ENCODE measurements at places on chromosomes 2 and 18. TPM values are rescaled to one million over a fixed set of nuclear protein-coding genes. Genes with fewer than 3 reads are reported as not detected.

Gene AMMECR1L
- 7.9 TPM for total RNA-seq

Gene YWHAQ
- 455 TPM for total RNA-seq

Gene CRIM1
- total RNA-seq = 102 TPM

Gene RAB6C
- total RNA-seq = not detected

Gene FAP
- 102 TPM for total RNA-seq

Gene GALR1
- total RNA-seq = not detected

Gene GNLY
- total RNA-seq = not detected

Gene HES6
- 13.1 TPM for total RNA-seq

Gene TNFRSF11A
- total RNA-seq = 0.06 TPM

DNA sequence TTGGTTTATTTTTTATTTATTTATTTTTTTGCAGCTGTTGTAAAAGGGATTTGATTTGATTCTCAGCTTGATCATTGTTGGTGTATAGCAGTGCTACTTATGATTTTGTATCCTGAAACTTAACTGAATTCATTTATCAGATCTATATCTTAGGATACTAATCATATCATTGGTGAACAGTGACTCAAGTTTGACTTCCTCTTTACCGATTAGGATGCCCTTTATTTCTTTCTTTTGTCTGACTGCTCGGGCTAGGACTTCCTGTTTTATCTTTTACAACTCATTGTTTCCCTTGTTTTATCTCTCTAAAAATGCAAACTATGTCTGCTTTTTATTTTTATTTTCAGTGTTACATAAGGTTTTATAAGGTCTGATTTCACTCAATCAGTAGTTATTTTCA, 23.6 kb downstream of the SP100 start:
- DNase-seq = no peak

DNA sequence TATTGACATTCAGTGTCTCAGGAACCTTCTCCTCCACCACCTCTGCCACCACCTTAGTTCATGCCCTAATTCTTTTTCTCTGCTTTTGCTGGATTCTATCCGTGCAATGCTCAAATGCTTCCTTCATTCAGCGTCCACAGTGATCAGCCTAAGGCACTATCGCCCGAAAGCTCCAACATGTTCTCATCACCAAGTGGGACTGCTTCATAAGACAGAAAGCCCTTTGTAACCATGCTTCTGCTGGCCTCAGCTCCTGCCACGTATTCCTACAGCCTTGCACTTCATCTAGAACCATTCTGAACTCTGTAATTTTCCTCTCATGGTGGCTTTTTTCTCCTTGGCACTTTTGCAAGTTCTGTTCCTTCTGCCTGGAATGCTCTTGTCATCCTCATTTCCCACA, 222.9 kb downstream of the HNMT start:
- DNase-seq = no peak

- no peak for DNase-seq
These were observed 43.6 kb upstream of the MAP2 start for GRCh38 chr2:209380293-209380692.

DNA sequence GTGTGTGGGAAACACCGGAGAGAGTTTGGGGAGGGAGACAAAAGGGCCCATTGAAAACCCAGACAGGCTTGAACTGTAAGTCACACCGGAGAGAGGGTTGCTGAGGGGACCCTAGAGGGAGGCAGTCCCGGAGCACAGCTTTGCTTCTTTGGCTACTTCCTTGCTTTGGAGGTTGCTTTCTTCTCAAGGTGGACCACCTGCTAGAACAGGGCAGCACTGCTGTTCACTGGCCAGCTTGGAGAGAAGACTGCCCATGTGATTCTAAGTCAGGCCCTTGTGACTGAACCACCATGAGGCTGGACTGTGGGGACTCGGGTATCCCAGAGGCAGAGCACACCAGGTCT, 4.4 kb downstream of the ACTG2 start:
- DNase-seq = no peak

- no peak for DNase-seq
These were observed 1333.3 kb upstream of the SLC39A10 start for GRCh38 chr2:194323740-194324139.

DNA sequence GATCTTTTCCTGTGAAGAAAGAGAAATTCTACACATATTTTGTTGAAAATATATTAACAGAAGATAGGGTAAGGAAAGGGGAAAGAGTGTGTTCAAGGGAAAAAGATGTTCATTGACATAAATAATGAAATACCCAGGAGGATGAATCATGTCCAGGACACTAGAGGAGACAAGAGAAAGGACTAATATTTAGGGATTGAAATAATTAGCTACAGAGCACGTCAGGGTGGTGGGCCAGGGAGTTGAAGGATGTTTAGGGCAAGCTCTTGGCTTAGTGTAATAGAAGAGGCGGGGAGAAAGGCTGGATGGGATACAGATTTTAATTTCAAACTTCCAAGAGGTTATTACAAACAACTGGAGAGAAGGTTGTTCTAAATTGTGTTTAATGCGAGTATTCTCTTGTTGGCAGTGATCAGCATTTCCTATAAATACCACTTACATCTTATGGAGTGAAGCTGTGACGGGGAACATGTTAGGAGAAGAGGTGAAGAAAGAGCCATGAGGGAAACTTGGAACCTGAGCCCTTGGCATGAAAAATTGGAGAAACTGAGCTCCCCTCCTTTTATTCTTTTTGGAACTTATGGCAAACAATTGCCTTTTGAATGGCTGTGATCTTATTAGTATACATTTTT, 36.6 kb upstream of the CETN1 start:
- DNase-seq = no peak

DNA sequence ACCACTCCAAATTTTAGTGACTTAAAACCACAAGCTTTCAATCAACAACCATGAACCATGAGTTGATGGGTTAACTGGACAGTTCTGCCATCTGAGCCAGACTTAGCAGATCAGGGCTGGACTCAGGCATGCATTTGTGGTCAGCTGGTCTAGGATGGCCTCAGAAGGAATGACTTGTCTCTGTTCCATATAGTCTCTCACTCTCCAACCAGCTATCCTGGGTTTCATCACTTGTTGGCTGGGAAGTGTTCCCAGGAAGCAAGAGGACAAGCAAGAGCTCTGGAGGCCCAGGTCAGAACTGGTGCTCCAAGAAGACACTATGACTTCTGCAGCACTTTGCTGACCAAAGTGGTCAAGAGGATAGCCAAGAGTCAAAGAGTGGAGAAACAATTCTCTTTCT, 17.5 kb upstream of the MAP3K20 start:
- DNase-seq = no peak

DNA sequence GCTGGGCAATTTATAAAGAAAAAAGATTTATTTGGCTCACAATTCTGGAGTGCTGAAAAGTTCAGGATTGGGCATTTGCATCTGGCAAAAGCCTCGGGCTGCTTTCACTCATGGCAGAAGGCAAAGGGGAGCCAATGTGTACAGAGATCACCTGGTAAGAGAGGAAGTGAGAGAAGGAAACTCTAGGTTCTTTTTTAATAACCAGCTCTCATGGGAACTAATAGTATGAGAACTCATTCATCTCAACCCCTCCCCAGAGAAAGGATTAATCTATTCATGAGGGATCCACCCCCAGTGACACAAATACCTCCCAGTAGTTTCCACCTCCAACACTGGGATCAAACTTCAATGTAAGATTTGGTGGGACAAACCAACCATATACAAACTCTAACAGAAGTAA, 129.0 kb downstream of the EVA1A start:
- DNase-seq = no peak

DNA sequence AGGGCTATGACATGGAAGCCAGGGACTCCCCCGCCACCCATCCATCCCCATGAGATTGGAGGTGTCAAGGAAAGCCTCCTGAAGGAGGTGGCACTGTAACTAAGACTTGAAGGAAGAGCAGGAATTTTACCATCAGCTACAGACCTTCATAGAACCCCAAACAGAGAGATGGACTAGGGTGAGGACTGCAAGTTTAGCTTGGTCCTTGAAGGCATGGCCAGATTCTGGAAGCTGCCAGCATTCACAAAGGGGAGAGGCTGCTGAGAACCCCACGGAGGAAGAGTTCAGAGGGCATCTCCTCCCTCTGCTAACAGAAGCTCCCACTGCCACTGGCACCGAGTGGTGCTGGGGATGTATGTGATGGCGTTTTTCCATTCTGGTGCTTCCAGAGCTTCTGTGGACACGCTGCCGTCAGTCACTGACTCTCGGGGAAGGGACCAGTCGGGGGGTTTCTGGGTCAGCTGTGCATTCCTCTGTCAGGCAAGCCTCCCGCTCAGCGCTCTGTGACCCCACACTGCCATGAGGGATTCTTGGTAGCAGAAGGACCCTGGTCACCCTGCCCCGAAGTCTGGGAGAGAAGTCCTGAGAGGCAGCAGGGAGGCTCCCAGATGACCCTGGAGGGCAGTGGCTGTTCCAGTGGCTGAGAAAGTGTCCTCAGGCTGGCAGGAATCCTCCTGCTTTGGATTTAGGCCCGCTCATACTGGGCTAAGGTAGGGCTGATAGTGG, 18.1 kb downstream of the TMEM185B start:
- no peak for DNase-seq

DNA sequence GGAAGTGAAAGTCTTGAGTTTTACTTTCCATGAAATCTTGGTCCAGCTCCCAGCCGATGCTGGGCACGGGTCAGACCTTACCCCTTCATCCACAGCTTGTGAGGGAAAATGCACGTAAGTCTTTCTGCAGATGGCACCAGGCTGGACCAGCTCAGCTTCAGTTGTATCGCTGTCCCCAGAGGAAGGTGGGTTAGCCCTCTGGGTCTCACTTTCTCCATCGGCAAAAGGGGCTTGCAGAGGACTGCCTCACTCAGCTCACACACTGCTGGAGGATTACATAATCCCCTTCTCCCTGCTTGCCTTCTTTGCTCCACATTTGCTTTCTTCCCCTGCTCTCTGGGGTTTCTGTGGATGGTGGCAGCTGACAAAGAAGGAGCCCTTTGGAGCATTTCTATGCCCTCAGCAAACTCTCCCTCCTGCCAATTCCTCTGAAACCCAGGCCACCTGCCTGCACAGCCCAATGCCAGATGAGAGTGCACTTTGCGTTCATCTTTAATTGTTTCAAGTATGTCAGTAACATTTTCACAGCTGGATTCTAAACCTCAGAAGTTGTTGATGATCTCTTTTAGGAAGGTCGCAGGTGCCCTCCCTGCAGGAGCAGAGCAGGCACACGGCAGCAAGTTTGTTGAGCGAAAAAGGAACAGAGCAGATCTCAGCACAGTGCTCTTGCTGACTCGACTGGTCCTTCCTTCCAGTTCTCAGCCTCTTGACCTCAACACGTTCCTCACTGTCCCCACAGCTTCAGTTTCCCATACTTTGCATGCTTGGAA, 155.6 kb upstream of the GLI2 start:
- no peak for DNase-seq
